Common myeloid progenitor, CD34-positive (primary cell): ENCODE measurements at places on chromosomes 13 and 19.

- no peak overlapping the region for H3K4me3 ChIP-seq
- H3K27ac ChIP-seq, result no peak overlapping the region
- H3K36me3 ChIP-seq, result no peaks in the 10 kb centered on the region
These were observed 822.9 kb upstream of the PRR20A start for GRCh38 chr13:56317841-56318240.

GRCh38 chr13:114074671-114075315 is 57.6 kb downstream of the RASA3 start:
- H3K4me1 ChIP-seq, result no peaks in the 10 kb centered on the region
- no peaks in the 10 kb centered on the region for H3K27me3 ChIP-seq
- no peak for DNase-seq
- no peak overlapping the region for H3K4me3 ChIP-seq
- peaks cover 6% of the 10 kb centered on the region for H3K36me3 ChIP-seq
- H3K27ac ChIP-seq, result no peak overlapping the region

DNA sequence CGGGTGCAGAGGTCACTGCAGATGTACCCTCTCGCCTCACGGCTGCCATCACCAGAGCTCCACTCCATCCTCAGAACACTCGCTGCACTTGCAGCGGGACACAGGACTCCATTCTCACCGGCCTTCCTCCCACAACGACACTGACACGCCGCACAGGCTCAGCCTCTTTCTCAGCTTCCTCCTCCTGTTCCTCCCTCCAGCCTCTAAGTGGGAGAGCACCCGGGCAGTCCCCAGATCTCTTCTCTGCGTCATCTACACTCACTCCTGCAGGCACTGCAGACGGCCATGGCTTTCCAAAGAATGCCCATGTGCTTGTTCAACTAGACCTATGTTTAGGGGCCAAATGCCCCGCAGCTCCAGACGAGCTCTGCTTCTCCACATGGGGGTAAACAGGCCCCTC is 14.3 kb upstream of the FKRP start:
- H3K4me1 ChIP-seq, result peaks cover 44% of the 10 kb centered on the region
- H3K27me3 ChIP-seq, result no peaks in the 10 kb centered on the region
- peaks cover 78% of the 10 kb centered on the region for H3K36me3 ChIP-seq
- DNase-seq, result no peak
- no peak overlapping the region for H3K4me3 ChIP-seq

- no peak overlapping the region for H3K27ac ChIP-seq
- no peak for DNase-seq
- no peaks in the 10 kb centered on the region for H3K27me3 ChIP-seq
- no peaks in the 10 kb centered on the region for H3K4me1 ChIP-seq
These were observed 27.2 kb downstream of the COLGALT1 start for GRCh38 chr19:17582613-17583012.

DNA sequence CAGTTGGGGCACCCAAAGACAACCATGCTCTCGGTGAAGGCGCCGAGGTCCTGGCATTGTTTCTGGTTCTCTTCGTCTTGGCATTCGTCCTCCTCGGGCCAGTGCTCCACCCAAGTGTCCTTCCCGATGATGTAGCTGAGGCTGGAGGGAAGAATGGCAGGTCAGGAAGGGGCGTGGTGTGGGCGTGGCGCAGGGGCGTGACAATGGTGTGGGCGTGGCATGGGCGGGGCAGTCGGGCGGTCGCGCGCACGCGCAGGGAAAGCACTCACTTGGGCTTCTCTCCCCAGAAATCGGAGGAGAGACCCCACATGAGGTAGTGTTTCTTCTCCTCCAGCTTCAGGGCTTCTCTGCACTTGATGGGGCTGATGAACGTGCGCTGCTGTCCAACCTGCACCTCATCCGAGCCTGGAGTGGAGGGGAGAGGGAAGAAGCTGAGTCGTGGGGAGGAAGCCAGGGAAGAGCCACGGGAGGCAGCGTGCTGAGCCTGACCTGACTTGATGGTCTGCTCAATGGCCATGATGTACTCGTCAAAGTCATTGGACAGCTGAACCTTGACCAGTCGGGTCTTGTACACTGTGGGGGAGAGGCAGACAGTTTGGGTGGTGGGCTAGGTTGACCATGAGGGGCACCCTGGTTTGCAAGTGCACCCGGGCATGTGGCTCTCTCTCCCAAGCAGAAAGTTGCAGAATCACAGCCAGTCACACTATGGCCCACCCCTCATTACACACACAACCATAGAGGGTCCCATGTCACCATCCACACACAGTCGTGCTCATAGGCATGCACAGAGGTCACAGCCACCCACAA is 8.1 kb upstream of the TNFSF14 start:
- no peaks in the 10 kb centered on the region for H3K36me3 ChIP-seq
- H3K27me3 ChIP-seq, result no peaks in the 10 kb centered on the region
- no peak overlapping the region for H3K27ac ChIP-seq

- H3K27ac ChIP-seq, result no peak overlapping the region
- H3K36me3 ChIP-seq, result no peaks in the 10 kb centered on the region
- DNase-seq, result no peak
These were observed 1.2 kb downstream of the ADAMTSL5 start for GRCh38 chr19:1511318-1512317.

DNA sequence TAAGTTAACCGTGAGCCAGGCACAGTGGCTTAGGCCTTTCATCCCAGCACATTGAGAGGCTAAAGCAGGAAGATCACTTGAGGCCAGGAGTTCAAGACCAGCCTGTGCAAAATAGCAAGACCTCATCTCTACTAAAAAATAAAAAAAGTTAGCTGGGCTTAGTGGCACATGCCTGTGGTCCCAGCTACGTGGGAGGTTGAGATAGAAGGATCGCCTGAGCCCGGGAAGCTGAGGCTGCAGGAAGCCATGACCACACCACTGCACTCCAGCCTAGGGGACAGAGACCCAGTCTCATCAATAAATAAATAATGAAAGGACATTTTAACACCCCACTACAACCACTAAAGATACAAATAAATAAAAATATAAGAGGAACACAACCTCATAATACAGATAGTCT is 21.6 kb downstream of the LSM14A start:
- H3K4me3 ChIP-seq, result no peak overlapping the region
- H3K27me3 ChIP-seq, result no peaks in the 10 kb centered on the region
- peaks cover 3% of the 10 kb centered on the region for H3K4me1 ChIP-seq
- H3K36me3 ChIP-seq, result peaks cover 36% of the 10 kb centered on the region
- no peak overlapping the region for H3K27ac ChIP-seq
